ENCODE measurements at places on chromosomes 6 and 20. TPM values are rescaled to one million over a fixed set of nuclear protein-coding genes. Genes with fewer than 3 reads are reported as not detected.

DNA sequence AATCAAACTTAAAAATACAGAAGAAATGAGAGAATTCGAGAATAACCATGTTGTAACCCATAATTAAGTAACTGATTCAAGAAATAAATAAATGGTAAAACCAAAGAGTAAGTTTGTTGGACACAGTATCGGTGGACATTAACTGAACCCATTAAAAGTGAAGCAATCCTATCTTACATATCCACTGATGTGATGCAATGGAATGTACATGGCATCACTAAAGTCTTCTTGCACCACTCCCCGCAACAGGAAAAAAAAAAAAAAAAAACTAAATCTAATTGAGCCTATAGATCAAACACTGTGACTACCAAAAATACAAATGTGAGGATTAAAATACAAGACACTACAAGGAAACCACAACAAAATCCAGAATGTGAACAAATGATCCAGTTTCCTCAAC lies 7.9 kb downstream of the SNX14 start:
- DNase-seq: no peak

- no peak for DNase-seq
Observed at GRCh38 chr6:16302721-16303552, 64.5 kb downstream of the GMPR start.

DNA sequence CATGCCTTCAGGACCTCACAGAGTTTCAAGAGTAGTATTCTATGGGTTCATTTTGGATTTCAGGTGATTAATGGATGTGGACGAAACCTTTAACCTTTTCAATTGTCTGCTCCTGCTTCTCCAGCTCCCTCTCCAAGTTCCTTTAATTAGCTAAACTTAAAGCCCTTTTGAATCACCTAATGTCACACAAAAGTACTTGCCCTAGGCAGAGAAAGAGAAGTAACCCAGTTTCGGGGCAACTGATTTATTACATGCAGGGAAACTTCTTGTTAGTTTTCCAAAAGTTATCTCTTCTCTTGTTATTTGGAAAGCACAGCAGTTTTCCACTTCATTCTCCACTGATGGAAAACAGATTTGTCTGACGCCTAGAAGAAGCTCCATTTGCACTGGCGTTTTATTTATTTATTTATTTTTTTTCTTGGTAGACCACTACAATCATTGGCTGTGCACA lies 407.7 kb upstream of the JARID2 start:
- DNase-seq: no peak

DNA sequence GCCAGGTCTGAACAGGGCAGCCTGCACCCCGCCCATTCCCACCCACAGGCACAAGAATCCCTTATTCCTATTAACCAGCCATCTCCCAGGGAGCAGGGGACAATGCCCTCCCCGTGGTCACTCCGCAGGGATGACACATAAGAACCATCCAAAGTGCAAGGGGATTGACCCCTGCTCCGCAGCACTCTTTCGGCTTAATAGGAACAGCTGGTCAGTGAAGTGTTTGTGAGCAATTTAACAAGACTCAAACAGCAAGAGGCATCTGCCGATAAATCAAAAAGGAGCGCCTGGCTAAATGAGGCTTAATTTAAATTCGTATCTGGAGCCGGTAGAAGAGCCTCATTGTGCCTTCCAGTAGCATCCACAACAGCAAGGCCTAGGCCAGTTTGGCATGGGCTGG lies 389.4 kb downstream of the RNGTT start:
- DNase-seq: no peak

GRCh38 chr20:7650086-7650879 lies 290.0 kb downstream of the HAO1 start:
- no peak for DNase-seq

DNA sequence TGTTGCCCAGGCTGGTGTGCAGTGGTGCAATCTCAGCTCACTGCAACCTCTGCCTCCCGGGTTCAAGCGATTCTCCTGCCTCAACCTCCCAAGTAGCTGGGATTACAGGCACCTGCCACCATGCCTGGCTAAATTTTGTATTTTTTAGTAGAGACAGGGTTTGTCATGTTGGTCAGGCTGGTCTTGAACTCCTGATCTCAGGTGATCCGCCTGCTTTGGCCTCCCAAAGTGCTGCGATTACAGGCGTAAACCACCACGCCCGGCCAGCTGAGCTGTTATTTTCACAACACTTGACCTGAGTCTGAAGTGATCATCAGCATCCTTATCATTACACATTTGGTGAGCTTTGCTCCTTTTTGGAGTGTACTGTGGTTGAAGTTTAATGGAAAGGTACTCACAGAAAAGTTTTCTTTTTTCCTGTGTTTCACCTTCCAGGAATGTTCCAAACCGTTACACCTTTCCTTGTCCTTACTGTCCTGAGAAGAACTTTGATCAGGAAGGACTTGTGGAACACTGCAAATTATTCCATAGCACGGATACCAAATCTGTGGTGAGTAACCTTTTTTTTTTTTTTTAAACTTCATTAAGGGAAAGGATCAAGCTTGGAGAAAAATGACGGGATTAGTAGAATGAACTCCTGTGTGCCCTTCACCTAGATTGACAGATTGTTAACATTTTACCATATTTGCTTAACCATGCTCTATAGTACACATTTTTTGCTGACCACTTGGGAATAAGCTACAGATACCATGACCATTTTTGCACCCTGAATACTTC lies 9.7 kb downstream of the RNF114 start:
- DNase-seq: no peak

DNA sequence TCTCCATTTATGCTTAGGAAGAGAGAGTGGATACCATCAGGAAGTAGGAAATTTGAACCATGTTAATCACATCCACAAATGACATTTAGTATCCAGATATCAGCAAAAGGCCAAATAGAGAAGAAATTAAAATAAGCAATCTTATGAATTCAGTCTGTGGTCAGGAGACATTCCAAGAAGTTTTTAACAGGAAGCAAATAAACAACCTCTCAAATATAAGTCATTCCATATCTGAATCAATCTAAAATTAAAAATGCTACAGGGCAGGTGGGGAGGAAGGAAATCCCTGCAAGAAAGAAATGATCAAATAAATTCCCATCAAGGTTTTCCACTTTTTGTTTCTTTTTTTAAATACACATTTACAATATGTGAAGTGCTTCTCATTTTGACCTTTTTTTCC lies 520.6 kb downstream of the LMBRD1 start:
- DNase-seq: no peak

DNA sequence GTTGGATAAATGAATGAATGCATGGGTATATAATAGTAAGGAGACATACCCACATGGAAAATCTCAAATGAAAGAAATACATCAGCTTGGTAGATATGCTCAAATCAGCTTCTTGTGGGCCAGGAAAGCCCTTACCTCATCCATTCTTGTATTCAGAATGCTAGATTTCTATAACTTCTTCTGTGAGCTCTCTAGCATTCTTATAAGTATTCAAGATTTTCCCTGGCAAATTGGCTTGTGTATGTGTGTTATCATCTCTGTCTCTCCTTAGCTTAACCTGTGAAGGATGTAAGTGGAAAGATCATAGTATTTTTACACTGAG lies 100.8 kb downstream of the OR2B2 start:
- DNase-seq: no peak

DNA sequence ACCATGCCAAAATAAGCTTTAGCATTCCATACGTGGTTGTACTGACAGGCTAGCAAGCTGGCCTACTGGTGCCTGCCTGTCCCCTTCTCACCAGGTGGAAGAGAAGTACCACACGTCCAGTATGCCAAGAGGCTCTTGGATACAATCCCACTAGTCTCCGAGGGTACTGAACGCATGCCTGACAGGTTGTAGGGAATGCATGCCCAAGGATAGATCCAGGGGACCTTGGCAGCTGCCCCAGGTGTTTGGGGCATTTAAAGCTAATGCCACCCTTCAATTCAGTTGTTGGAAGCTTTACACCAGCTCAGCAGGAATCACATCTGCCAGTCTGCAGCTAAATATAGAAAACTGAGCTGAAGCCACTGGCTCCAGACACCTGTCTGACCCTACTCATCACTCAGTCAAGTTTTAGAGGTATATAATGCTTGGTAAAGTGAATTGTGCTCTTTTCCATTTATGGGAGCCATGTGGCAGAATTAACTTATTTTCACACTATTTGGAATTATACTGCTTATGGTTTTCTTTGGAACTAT lies 4.9 kb downstream of the TUBB2B start:
- no peak for DNase-seq

DNA sequence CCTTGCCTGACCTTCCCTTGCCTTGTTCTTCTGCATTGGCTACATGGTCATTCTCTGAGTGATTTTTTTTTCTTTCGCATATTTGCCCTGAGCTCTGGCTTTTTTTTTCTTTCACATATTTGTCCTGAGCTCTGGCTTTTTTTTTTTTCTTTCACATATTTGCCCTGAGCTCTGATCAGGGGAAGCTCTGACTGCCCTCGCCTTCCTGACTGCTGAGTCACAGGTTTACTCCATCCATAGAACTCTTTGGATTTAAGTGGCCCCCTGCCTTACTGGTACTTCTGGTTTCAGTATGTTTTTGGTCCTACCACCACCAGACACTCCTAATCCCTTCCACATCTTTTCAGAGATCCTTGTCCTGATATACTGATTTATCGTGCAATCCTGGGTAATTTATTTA lies 201.1 kb downstream of the OGFRL1 start:
- no peak for DNase-seq

DNA sequence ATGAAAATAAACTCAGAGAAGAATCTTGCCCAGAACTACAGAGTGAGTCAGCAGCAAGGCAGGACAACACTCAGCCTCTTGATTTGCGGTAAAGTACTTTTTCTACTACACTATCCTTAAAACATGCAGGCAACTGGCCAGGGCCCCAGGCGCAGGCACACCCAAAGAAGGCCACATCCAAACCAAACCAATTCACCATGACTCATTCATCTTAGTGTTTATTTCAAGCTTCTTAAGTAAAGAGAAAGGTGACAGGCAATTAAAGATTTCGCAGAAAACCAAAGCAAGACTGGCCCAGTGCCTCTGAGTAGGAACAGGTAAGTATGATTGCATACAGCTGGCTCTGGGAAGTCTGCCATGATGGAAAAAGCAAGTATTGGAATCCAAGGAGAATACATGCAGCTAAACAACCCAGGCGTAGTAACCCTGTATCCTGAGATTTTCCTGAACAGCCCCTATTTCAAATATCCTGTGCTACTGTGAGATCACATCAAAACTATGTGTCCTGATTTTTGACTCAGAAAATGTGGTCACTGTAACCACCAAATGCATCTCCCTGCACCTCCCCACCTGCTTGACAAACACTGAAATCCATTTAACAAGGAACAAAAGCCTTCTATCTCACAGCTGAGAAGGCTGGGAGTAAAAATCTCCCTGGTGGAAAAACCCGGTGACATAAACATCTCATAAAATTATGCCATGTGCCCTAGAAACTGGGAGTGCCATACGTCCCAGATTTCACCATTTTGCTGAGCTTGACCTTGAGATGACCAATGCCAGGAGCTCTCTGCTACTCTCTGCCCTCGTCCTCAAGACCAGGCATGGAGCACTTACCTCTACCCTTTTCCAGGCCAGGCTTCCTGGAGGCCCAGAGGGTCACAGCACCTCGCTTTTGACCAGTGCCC lies 12.4 kb downstream of the WFDC3 start:
- peak; percentile 80 for DNase-seq

DNA sequence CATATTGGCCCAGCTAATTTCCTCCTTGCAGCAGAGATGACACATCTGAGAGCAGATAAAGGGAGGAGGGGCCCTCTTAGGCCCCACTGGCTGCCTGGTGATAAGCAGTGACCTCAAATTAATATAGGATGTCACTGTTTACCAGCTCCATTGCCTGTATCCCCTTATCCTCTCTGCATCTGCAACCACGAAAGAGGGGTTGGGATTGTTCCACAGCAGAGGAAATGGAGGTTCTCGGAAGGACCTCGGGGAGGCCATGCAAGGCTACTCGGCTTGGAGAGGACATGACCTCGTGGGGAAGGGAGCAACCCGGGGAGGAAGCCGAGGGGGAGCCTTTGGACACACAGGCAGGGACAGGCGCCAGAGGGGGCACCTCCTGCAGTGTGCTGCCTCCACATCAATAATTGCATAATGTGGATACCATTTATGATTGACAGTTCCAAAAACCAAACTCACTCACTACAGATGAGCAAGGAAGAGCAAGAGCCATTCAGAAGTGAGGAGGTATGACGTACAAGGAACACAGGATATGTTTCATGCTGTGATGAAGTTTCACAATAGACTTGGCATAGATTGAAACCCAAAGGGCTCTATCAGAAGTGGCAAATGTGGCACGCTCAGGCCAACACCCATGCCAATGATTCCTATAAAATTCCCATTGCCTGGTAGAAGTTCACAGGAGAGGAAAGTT lies 177.2 kb upstream of the RNF24 start:
- no peak for DNase-seq

The BMP7 gene
- 32.2 TPM for total RNA-seq

The ATF6B gene
- total RNA-seq: 26.8 TPM

The TMEM74B gene
- total RNA-seq: 4.1 TPM

The GFOD1 gene
- total RNA-seq: 33.7 TPM

The SYTL3 gene
- total RNA-seq: 10.8 TPM

The SRMS gene
- not detected for total RNA-seq

The SLC26A8 gene
- not detected for total RNA-seq

The OR2J3 gene
- not detected for total RNA-seq

The APOBEC2 gene
- 237 TPM for total RNA-seq

The IL17A gene
- total RNA-seq: not detected

The C20orf141 gene
- not detected for total RNA-seq

The EEF1E1 gene
- total RNA-seq: 11.0 TPM

The DEF6 gene
- 1.8 TPM for total RNA-seq
